Esophagus muscularis mucosa (tissue), 4 donors: ENCODE measurements at places on chromosomes 16 and 17. TPM values are rescaled to one million over a fixed set of nuclear protein-coding genes. Genes with fewer than 3 reads are reported as not detected.

Gene ST6GALNAC1
- total RNA-seq: 4.9 TPM

Gene GNAO1
- 3.7 TPM for total RNA-seq

GRCh38 chr16:67917852-67918236 is 13.8 kb downstream of the CTRL start:
- DNase-seq: no peak

GRCh38 chr17:49035470-49036269 is 38.5 kb downstream of the IGF2BP1 start:
- DNase-seq: no peak

GRCh38 chr17:77842528-77843147 is 115.9 kb upstream of the TNRC6C start:
- no peak for DNase-seq

DNA sequence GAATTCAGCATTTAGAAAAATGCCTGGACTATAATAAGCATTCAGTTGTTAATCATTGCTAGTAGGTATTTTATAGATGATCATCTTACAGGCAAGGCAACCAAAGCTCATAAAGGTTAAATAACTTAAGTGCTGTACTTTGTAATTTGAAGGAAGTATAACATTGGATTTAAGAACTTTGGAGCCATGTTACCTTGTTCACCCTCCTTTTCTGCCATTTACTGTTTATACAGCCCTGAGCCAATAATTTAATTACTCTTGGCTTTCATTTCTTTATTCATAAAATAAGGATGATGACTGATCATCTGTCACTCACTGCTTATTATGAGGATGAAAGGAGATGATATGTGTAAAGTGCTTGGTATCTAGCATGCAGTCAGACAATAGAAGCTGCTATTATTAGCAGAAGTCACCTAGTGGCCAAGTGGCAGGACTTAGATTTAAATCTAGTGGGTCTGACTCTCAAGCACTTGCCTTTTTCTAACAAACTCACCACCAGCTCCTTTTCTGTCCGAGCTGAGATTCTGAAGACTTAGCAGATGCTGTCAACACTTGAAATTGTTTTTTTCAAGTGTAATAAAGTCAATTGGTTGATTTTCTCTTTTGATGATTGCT is 18.3 kb upstream of the DDX52 start:
- DNase-seq: no peak

DNA sequence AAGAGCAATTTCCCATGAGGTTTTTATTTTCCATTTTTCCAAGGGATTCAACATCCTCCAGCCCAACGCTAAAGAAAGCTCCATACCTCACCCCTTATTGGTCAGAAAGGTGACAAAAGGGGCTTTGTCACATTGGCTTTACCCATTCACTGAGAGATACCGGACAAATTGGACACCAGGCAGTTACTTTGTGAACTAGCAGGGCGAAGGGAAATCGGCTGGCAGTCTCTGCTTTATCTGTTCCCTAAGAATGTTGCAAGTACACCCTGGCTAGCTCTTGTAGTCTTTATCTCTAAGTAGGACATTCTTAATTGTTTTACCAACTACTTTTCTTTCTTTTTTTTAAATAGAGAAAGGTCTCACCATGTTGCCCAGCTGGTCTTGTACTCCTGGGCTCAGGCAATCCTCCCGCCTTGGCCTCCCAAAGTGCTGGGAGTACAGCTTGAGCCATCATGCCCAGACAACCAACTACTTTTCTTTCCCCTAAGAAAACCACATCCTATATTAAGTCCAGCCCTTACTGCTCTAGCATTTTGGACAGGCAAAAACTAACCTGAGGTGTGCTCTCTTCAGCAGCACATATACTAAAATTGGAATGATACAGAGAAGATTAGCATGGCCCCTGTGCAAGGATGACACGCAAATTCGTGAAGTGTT is 16.8 kb downstream of the PRPSAP1 start:
- DNase-seq: no peak

DNA sequence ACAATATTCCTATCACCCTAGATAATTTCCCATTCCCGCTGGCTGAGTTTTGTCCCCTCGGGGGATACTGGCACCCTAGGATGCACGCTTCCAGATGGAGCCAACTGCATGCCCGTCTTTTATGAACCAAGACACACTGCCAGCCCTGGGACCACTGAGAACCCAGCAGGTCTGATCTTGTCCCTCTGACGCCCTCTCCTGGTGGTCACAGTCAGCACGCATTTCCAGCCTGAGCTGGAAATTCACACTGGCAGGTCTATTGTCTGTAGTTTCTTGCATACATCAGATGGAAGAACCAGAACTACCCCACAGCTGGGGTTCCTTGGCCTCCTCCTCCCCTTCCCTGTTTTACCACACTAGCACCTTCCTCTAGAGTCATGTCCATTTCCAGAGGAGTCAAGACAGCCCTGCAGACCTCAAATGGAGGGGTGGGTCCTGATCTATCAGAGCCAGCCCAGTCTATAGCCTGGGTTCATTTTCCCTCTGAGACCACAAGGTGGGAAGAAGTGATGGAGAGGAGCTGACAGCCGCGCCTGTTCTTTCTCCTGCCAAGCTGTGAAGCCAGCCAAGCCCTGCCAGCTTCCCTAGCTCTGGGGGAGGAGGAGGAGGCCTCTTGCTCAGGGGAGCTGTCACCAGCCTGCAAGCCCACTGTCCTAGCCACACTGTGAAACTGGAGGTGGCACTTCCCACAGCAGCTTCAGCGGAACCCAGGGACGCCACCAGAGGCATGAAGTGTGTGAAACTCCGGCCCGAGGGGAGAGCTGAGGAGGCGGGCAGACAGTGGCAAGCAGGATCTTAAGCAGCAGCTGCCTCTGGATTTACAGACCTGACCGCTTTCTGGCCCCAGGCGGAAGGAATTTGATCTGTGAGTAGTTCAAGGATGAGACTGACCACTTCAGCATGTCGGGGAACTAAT is 29.3 kb downstream of the MXRA7 start:
- no peak for DNase-seq

DNA sequence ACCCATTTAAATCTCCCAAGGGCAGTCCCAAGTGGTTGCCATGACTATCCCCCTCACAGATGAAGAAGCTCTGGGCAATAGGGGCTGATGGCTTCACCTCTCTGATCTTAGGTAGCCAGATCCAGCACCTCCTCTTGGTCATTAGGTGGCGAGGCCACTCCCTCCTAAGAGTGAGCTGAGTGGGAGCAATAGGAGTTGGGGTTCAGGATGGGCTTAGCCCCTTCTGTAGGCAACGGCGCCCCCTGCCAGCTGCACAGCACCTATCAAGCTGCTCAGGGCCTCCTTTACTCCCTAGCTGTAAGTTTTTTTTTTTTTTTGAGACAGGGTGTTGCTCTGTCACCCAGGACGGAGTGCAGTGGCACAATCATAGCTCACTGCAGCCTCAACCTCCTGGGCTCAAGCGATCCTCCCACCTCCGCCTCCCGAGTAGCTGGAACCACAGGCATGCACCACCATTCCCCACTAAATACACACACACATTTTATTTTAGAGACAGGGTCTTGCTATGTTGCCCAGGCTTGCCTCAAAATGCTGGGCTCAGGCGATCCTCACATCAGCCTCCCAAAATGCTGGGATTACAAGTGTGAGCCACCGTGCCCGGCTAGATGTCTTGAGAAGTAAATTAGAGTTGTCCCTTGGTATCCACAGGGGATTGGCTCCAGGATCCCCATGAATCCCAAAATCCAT is 3.5 kb upstream of the RRAD start:
- no peak for DNase-seq

GRCh38 chr17:74864866-74865395 is 5.2 kb upstream of the GRIN2C start:
- DNase-seq: peak; percentile 96

- DNase-seq: no peak
Measured at GRCh38 chr17:80799538-80800480, 191.8 kb upstream of the CHMP6 start.
